ENCODE measurements at places on chromosomes 7 and 10.

DNA sequence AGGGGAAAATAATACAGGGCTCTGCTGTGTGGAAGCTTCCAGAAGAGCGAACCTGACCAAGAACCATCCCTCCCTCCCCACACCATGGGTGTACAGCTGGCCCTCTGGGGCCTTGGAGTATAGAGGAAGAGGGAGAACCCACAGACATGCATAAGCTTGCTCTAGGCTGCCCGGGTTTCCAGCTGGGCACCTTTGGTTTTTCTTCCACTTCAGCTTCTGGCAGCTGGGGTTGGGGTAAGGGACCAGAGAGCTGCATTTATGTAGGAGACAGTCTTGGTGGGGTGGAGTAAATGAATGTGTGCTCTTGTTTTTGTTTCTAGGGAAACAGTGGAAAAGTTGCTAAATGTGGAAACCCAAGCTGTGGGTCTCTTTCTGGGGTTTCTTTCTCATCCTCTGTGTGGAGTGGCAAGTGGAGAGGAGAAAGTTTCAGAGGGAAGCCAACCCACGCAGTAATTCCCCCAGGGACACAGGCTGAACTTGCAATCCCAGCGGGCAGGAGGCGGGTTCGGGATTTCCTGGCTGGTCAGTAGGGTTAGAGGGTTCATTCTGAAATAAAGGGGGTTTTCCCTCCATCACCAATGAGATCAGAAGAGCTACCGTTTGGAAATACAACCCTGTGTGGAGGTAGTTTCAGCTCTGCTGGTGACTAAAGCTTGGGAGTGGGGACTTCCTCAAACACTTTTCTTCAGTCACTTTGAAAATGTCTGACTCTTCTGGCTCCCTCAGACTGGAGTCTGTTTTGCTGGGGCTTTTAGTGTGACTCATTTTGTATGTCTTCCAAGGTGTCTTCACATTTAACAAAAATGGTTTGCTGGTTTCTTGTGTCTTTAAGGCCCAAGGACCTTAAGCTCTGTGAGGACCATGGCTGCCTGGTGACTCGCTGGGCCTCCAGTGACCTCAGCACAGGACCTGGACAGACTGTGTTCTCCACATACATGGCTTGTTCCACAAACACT lies 22.2 kb upstream of the SRGN start:
- DNase-seq: no peak

GRCh38 chr7:95632609-95633008 lies 36.3 kb upstream of the PDK4 start:
- no peak for DNase-seq

GRCh38 chr10:17273403-17273802 lies 45.4 kb downstream of the VIM start:
- no peak for DNase-seq

DNA sequence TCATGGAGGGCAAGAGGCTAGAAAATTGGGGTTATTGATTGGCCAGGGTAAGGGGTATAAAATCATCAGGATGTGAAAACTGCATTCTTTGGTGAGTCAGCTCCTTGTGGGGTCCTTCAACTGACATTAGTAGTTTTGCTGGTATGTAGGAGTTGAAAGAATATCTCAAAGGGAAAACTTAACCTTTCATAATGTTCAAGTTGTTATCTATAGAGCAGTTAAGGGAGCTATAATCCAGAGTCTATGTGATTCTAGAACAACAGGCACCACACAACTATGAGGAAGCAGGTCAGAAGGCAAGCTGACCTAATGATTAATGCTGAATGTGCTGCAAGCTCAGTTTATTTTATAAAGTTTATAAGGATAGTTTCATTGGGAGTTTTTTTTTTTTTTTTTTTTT lies 13.7 kb downstream of the PRPS1L1 start:
- peak; percentile 43 for DNase-seq

- no peak for DNase-seq
Observed at GRCh38 chr7:24017519-24017918, 266.5 kb upstream of the NPY start.

DNA sequence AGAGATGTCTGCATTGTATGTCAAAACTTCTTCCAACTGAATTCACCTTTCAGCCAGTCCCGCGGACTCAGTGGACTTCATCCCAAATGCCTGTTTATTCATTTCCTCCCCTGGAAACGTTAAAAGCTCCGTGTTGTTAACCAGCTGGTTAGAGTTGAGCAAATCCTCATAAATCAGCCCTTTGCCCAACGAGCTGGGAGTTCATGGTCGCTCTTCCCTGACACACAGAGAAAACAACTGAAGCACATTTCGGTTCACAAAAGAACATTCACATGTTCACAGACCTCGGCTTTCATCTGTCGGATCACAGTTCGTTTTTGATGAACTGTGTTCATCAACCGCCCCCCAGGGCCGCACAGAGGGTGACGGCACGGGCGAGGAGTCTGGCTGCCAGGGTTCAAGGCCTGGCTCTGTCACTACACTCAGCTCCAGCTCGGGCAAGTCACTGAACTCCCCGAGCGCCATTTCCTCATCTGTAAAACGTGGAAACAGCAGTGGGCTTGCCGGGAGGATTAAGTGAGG lies 62.6 kb downstream of the GLI3 start:
- no peak for DNase-seq

DNA sequence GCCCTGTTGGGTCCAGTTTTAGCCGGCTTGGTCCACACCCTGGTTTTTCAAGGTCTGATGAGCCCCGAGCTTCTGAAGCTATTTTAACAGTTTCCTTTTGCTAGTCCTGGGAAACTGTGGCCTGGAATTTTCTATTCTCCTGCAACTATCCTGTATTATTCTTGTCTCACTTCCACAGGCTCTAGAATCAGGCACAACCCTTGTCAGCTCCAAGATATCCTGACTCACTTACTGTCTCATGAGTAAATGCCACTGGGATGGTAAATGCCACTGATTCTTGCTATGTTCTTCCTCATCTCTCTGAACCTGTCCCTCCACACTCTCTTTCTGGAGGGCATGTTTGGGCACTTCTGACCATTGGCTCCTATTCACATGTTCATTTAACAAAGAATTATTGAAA lies 611.5 kb upstream of the IGFBP3 start:
- no peak for DNase-seq

- DNase-seq: no peak
Observed at GRCh38 chr10:132518572-132519381, 18.8 kb upstream of the INPP5A start.
